ENCODE measurements at places on chromosomes 16 and 17.

DNA sequence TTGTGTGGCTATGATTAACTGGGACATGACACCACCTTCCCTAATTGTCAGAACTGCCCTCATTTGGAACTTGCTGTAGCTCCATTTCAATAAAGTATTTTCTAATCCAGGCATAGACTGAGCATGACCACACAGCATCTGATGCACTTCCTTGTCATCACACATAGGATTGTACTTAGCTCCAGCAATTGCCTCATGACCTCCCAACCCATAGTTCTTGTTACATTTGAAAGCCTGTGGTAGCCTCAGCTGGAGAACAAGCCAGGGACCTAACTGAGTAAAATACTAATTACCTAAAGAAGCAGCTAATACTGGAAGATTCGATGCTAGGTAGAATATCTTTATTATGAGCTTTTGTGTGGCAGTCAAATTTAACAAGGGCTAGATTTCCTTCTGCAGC lies 187.3 kb upstream of the KIF2B start:
- DNase-seq: no peak

- DNase-seq: no peak
Observed at GRCh38 chr17:47803751-47804150, 17.8 kb downstream of the OSBPL7 start.

- DNase-seq: no peak
Observed at GRCh38 chr17:7992924-7993323, 9.5 kb upstream of the GUCY2D start.

DNA sequence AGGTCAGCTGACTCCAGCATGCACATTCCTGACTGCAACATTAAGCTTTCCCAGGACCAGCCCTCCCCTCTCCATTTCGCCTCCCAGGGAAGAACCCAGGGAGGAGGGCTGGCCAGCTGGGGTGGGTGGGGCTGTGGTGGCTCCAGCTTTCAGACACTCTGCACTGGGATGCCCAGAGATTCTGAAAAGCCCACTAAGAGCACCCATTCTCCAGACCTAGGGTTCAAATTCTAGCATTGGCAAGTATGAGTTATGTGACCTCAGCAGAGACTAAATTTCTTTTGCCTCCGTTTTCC lies 7.8 kb downstream of the DLX3 start:
- DNase-seq: no peak

GRCh38 chr17:45366049-45366448 lies 49.2 kb upstream of the MAP3K14 start:
- DNase-seq: no peak

DNA sequence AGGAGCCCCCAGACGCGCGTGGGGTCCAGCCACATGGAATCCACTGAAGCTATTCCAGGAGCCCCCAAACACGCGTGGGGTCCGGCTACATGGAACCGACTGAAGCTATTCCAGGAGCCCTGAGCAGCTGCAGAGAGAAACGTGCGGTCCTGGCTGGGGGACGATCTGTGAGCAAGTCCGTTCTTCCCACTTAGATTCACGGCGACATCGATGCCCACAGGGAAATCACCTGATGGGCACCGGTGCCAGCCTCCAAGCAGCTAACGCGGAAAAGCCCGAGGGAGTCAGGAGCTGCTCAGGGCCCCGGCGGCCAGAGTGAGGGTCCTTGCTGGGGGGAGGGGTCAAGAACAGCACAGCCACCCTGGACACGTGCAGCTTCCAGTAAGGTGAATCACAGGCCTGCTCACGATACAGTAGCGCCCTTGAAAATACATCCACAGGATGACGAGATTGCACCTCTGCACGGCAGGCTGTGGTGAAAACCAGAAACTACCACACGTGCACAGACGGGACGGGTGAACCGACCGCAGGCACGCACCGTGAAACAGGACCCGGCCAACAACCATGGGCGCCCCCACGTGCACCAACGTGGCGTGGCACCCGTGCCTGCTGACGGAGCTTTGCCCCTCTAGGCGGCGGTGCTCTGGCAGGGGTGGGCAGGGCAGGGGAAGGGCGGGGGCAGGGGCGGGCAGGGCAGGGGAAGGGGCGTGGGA lies 77.7 kb upstream of the GNG13 start:
- DNase-seq: no peak

DNA sequence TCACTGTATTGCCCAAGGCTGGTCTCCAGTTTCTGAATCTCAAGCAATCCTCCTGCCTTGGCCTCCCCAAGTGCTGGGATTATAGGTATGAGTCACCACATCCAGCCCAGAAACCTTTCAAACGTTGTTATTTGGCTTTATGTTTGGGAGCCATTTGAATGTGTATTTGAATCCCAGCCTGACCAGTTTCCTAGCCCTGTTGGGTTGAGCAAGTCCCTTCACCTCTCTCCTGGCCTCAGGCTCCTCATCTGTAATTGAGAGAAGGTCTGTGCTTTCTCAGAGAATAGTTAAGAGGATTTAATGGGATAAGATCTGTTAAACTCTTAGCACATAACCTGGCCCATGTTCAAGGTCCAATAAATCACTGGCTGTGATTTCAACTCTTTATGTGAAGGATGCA lies 385.8 kb upstream of the RBFOX1 start:
- no peak for DNase-seq

- DNase-seq: no peak
Observed at GRCh38 chr17:62100055-62100454, 35.0 kb upstream of the MED13 start.

DNA sequence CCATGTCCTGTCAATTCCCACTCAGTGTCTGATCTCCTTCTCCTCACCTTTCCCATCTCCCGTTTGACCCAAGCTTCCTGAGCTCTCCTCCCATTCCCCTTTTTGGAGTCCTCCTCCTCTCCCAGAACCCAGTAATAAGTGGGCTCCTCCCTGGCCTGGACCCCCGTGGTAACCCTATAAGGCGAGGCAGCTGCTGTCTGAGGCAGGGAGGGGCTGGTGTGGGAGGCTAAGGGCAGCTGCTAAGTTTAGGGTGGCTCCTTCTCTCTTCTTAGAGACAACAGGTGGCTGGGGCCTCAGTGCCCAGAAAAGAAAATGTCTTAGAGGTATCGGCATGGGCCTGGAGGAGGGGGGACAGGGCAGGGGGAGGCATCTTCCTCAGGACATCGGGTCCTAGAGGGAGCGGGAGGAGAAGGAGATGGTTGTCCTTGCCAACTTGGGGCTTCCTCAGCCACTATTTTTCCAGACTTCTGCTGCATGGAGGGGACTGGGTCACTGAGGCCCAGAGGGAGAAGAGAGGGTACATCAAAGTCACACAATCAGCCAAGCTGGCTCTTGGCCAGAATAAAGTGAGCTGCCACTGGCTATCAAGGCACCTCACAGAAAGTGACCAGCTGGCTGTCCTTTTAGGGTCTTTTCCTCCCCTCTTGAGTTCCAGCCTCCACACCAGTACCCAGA lies 1.9 kb upstream of the TBC1D10B start:
- DNase-seq: no peak

DNA sequence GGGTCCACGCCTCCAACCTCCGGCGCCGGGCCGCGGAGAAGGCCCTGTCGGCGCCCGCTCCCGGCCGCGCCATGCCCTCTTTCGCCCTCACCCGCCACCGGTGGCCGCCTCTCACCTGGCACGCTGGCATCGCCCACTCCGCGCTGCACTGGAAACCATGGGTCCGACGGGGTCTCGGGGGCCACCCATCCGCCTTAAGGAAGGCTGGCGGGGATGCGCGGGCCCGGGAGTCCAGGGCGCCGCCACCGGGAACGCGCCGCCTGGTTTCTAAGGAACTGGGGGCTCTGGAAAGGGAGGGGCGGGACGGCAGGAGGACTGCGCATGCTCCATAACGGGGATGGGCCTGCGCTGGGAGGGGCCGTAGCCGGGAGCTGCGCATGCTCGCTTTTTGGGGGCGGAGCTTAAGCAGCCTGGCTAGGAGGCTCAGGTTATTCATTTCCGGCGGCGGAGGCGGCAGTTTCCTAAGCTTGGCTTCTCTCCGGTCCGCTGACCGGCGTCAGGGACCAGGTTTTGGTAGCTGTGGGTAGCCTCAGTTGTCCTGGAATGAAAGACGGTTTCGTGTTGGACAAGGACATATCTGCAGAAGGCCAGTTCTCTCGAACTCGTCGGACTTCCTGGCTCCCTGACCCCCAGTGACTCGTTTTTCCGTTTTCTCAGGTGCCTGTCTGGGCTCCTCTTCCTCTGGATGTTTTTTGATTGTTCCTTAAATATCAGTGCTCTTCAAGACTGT lies at the start of gene GFOD2:
GFOD2 (minus strand) TSS at position 269 of the 730 bp plus-strand sequence. CDS start 33,601 bp downstream, outside the sequence.
- peak; percentile 96 for DNase-seq

Measured in GM12865 (cell line).